CD14-positive monocyte (primary cell): ENCODE measurements at places on chromosomes 1 and 21.

DNA sequence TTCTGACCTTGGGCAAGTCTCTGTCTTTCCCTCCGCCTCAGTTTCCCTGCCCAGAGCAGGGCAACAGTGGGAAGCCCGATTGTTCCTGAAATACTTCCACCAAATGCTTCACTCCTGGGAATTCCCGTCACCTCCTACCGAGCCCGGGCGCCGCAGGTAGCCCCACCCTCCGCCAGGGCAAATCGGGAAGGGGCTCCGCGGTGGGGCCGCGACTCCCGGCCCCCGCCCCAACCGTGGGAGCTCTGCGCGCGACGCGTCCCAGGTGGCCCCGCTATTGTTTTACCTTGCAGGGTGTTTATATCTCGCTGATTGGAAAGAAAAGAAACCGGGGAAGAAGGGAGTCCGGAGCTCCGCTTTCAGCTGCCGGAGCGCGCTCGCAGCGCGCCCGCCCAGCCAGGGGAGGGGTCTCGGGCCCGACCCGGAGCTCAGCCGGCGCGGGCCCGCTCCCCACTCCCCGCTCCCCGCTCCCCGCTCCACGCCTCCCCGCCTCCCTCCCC, 407 bp downstream of the IGSF3 start:
- no peak for DNase-seq

DNA sequence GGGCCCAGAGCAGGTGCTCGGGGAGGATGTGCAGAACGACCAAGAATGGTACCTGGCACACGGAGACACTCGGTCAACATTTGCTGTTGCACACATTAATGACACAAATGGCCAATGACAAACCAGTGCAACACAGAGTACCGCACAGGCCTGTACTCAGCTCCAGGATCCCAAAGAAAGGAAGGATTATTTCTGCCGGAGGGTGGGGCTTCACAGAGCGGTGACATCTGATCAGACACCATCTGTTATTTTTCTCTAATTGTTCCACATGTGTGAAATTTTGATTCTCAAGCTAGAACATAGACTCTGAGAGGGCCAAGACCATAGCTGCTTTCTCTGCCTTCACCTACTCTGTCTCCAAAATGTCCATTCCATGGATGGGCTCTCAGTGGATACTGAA, 100.4 kb downstream of the MRPL37 start:
- no peak for DNase-seq

DNA sequence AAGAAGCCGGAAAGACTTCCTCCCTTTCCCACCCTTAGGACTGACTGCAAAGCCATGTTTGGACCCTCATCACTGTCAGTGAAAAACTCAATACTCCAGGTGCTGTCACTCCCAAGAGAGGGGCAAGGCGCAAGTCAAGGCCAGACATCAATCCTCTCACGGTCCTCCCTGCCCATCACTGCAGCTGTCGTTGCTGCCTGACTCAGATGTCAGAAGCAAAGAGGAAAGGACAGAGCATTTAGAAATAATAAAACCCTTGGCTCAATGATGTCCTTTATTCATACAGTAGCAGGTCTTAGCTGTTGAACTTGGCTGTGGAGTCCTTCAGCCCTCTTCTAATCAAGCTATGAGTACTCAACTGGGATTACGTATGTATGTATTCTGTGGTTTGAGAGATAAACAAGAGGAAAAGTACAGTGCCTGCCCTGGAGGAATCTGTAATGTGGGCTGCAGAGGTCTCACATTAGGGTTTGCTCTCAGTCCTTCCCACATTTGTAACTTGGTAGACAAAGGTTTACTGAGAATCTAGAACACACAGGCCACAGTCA, 13.5 kb downstream of the SUSD4 start:
- DNase-seq = no peak

GRCh38 chr1:233394860-233395717, 67.6 kb downstream of the MAP3K21 start:
- DNase-seq = peak; percentile 10

- DNase-seq = no peak
Measured at GRCh38 chr21:30479259-30479658, 908 bp downstream of the KRTAP19-1 start.

- no peak for DNase-seq
Measured at GRCh38 chr1:172425339-172425738, 4.9 kb downstream of the C1orf105 start.
